ENCODE measurements at places on chromosomes 1 and 21.

GRCh38 chr1:40690771-40691537 lies 550 bp upstream of the NFYC start:
- DNase-seq: no peak

DNA sequence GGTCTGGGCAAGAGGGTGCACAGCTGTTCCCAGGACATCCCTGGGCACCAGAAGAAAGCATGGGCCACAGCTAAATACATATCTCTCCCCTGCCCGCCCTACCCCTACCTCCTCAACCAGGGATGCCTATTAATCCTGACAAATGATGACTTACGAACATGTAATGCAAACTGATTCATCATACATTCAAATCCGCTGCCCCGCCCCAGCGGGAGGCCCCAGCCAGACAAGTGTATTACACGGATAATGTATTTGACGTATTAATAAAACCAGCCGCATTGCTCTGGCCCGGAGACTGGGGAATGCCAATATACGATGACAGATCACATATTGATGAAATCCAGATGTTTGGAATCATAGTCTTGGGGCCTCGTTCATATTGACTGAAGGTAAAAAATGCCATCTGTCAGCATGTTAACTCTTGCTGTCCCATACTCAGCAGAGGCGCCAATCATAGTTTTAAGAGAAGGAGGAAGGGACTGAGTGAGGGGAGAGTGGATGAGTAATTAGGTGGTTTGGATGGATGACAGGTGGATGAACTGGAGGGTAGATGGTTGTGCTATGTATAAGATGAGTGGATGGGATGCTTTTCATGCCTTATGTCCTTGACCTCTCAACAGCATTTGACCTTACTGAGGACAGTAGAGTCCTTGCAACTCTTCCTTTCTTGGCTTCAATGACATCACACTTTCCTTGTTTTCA lies 68.2 kb downstream of the TMEM53 start:
- no peak for DNase-seq

DNA sequence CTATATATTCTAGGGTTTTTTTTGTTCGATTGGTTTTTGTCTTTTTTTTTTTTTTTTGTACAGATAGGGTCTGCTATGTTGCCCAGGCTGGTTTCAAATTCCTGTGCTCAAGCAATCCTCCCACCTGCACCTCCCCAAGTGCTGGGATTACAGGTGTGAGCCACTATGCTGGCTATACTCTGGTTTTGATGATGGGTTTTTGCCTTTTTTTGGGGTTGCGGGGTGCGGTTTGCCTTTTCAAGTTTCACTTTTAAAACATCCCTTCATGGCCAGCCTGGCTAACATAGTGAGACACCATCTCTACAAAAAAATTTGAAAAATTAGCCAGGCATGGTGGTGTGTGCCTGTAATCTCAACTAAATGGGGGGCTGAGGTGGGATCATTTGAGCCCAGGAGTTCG lies 10.0 kb downstream of the KDM5B start:
- no peak for DNase-seq

DNA sequence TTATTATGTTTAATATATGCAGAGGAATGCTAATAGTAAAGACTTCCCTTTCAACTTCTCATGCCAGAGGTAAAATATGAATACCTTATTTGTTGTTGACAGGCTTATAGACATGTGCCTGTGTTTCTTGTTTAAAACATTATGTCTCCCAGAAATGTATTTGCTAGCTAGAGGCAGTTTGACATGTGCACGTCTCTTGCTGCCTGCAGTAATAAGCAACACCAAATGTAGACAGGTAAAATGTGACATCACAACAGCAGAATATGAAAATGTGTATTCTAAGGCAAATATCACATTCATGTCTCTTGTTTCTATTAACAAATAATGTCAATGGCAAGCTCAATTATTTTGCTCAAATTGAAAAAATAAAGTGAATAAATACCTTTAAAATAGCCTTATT lies 80.2 kb upstream of the NEGR1 start:
- no peak for DNase-seq

GRCh38 chr1:63971557-63971956 lies 197.7 kb downstream of the ROR1 start:
- no peak for DNase-seq

GRCh38 chr21:38263493-38263892 lies 6.7 kb downstream of the KCNJ15 start:
- no peak for DNase-seq

- no peak for DNase-seq
Observed at GRCh38 chr1:21621051-21621450, 48.1 kb downstream of the RAP1GAP start.

DNA sequence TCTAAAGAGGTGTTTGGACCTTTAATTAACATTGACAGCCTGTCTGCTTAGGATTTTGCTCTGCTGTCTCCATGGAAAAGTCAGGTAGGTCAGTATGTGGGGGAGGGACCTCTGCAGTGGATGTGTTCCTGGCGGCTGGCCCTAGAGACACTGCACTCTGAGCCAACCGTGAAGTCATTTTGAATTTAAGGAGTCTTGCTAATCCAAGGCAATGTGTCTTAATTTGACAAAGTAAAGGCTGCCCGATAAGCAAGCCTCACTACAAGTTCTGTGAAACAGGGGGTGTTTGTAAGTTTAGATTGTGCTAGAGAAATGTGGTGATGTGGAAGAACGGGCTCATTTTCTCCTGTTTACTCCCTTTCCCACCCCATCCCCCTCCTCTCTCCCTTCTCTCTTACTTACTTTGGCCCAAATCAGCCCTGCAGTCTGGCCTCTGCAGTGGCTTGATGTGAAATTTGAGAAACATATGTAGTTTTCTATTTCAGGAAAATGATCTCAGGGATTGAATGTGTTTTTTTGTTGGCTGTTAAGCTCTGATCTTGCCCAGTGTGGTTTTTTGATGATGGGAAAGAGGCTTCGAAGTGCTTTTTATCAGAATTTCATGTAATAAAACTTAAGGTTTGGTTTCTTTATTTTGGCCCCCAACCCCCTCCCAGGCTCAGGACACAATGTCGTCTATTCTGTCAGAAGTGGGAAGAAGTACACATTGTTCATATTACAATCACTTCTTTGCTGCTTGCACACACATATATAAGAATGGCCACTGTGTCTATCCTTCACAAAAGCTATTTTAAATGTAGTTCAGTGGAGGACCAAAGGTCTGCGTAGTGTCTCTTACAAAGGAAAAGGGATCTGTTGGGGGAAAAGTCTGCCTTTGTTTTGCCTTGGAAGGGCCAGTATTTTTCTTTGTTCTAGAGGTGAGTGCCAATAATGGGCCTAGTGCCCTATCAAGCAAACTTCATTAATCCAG lies 96.6 kb downstream of the FGGY start:
- no peak for DNase-seq

Data from activated T-cell treated with anti-CD3 and anti-CD28 coated beads for 4 hours (primary cell).